ENCODE measurements at places on chromosomes 5 and 9. TPM values are rescaled to one million over a fixed set of nuclear protein-coding genes. Genes with fewer than 3 reads are reported as not detected.

DNA sequence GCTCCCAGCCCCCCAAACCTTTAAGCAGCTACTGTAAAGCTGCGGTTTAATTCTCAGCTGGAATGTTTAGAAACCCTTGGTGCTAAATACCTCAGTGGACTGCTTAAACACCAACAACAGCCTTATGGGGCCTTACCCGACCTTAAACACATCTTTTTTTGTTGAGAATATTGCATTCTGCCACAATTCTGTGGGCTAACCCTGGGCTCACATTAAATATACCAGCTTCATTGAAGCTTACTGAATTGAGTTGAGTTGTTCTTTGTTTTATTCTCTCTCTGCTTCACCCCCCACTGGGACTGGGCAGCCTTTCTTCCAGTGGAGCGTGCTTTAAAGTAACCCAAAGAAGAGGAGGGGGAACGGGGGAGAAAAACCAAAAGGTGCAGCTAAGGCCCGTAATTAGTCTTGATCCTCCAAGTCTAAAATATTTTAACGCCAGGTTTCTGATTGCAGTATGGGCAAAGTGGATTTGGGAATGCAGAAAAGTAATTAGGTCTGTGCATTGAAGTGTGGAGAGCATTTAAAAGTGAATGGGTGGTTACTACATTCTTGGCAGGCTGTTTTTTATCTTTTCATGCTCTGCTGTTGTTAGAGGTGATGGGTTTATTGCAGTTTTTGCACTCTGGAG is 281.2 kb downstream of the NR2F1-AS1 start:
- DNase-seq, result no peak

DNA sequence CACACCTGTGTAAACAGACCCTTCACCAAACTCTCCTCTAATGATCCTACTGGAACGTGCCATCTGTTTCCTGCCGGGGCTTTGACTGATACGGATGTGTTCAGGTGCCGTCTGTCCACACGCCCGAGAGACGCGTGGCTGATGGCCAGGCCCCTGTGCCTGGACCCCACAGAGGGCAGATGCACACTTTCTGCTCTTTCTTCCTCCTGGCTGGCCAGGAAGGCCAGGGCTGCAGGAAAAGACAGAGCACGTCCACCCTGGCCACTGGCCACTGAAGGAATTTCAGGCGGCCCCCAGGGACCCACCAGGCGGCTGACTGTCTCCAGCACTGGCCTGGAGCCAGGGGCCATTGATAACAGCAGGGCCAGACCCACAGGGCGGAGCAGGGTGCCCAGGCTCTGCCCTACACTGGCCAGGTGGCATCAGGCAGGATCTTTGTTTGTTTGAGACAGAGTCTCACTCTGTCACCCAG is 3.6 kb upstream of the ENG start:
- no peak for DNase-seq

The PDE8B gene
- 29.4 TPM for total RNA-seq

DNA sequence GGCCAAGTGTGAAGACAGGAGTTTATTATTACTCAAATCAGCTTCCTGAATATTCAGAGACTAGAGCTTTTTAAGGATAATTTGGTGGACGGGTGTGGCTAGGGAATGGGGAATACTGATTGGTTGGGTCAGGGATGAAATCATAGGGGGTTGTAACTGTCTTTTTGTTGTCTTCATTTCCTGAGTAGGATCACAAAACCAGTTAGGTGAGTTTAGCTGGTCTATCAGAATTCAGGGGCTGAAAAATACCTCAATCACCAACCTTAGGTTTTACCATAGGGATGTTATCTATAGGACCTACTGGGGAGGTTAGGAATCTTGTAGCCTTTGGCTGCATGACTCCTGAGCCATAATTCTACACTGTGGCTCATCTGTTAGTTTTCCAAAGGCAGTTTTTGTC is 235.8 kb downstream of the YTHDC2 start:
- DNase-seq, result no peak

GRCh38 chr9:112795921-112796320 is 45.4 kb downstream of the SNX30 start:
- no peak for DNase-seq

The GFI1B gene
- total RNA-seq, result 1.3 TPM

The DPM2 gene
- total RNA-seq, result 36.6 TPM

The FOXD4L5 gene
- not detected for total RNA-seq

The SLC25A46 gene
- total RNA-seq, result 46.1 TPM

GRCh38 chr9:131528186-131528585 is 2.9 kb downstream of the UCK1 start:
- DNase-seq, result no peak

DNA sequence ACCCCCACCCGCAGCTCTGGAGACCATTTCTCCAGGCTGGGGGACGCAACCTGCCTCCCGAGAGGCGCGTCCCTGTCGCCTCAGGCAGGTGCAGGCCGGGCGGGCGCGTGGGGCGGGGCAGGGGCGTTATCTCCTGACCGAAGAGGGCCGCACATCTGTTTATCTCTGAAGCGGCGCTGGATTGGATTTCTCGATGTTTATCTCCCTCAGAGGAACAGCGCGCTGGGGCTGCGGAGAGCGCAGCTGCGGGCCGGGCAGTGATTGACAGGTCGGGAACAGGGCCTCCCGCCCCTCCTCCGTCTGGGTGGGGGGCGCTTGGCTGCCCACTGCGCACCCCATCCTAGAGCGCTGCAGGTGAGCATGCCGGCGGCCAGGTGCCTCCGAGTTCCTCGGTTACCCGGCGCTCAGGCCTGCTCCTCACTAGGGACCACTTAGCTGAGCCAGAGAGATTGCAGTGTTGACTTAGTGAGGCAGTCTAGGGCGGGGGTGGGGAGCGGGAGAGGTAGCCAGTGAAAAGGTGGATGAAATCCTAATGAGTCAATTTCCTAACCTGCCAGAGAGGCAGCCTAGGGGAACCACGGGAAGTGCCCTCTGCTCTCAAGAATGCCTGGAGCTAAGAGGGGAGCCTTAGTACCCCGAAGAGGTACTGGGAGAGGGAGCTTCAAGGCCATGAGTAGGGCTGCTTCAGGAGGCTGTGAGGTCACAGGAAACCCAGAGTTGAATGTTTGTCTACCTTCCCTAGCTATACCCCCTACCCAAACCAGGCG is 39.6 kb upstream of the TIFAB start:
- DNase-seq, result no peak

The LPAR1 gene
- 16.7 TPM for total RNA-seq

- peak; percentile 79 for DNase-seq
Observed at GRCh38 chr5:124662181-124662781, 84.2 kb downstream of the ZNF608 start.

The PCDHA1 gene
- 0.06 TPM for total RNA-seq

- no peak for DNase-seq
Observed at GRCh38 chr5:62065050-62065449, 241.0 kb upstream of the KIF2A start.

DNA sequence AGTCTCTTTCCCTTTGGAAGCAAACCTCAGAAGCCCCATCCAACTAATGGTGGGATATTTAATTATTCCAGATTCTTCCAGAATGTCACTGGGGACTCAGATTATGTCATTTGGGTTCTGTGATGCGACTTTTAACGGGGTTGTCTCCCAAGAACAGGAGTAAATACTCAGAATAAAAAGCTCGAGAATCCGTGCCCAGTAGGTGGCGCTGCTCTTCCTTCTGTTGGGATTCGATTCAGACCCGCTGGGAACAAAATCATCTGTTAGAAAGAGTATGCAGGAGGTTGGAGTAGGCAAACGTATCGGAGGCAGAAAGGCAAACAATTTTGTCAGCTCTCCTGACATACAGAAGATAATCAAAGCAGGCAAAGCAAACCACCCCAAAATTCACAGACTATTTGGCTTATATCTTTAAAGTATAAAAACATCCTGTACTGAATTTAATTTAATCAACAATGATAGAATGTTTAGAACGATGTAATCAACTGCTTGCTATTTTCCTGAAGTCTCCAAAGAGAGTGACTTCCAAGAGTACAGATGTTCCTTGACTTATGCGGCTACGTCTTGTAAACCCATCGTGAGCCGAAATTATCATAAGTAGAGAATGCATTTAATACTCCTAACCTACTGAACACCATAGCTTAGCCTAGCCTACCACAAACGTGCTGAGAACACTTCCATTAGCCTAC is 169.8 kb upstream of the RAI14 start:
- peak; percentile 86 for DNase-seq

The CKMT2 gene
- total RNA-seq, result 61.7 TPM

DNA sequence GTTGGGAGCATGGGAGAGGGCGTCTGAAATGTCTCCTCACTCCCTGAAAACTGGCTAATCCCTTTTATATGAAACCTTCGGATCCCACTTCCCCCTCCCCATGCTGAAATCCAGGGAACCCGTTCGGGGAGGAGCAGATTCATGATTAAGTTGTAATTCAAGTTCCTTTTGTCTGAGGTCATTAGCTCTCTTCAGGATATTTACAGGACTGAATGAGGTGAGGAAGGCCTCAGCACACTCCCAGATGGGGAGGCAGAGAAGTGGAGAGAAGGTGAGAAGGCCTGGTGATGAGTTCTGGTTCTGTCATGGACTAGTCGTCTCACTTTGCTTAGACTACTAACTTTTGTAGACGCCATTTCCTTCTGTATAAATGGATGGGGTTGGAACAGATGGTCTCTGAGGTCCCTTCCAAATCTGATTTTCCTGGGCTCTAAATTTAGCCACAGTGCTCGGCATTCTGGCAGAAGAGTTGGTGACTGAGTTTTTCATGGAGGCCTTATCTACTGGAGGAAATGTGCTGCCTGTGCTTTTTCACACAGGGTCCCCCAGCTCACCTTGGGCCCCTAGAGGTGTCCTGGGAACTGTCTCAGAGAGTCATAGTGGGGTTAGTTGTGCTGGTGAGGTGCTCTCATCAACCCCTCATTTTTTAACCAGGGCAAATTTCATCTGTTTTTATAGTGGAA is 62.3 kb downstream of the PRDM6 start:
- no peak for DNase-seq

- DNase-seq, result no peak
Observed at GRCh38 chr9:114371973-114372917, 15.5 kb downstream of the AKNA start.

DNA sequence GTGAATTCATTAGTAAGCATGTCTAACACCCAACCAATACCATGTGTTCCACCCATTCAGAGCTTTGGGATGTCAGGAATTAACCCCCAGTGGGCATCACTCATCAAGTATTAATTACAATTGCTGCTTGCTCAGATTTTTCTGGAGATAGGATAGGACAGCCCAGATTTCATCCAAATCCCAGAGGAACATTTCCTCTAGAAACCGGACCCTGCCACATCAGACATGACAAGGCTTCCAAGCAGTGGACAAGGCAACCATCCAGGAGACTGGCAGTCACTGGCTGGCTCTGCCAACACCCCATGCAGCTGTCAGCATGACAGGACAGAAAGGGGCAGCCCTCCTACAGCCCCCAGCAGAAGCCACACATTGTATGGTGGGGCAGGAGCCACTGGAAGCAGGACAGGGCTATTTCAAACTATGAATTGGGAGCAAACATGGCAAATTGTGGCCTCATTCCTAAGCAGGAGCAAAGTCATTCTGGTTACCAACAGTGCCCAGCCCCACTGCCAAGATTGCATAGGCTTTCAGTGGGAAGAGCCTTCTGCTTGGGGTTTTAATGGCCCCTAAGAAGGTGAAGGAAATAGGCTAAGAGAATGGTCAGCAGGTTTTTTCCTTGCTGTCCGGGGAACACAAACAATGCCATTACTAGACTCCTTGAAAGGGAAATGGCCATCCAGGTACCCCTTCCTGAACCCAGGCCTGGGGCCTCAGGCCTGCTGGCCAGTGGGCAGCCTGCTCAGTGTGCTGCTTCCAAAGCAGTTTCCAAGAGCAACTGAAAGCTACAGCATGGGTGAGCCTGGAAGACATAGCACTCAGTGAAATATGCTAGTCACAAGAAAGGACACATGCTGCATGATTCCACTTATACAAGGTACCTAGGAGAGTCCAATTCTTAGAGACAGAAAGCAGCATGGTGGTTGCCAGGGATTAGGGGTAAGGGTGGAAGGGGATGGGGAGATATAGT is 294.7 kb upstream of the SLC30A5 start:
- no peak for DNase-seq

- no peak for DNase-seq
Observed at GRCh38 chr5:132473668-132474067, 16.9 kb downstream of the IRF1 start.

- no peak for DNase-seq
Observed at GRCh38 chr5:71697967-71698366, 21.1 kb upstream of the CARTPT start.

DNA sequence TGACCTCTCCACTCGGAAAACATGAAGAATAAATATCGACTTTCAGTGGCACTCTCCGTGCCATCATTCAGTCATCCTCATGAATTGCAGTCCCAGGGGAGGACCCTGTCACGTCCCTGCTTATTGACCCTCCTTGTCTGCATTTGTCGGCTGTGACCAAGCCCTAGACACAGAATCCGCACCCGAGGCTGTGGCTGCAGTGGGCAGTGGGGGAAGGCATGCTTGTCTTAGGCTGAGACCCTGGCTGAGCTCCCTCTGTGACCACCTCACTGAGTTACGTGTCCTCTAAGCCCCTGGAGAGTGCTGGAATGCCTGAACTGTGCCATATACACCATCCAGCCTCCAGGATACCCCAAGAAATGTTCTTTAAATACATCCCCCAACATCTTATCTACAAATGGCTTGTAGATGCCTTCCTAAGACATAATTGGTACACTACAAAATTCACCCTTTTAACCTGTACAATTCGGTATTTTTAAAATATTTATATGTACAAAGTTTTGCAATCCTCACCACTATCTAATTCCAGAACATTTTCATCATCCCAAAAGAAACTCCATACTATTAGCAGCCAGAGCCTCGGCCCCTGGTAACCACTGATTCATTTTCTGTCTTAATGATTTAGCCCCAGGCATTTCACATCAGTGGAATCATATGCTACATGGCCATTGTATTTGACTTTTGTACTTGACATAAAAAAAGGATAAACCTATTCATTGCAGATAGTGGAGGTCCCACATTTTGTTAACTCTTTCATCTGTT is 80.8 kb upstream of the ICE1 start:
- DNase-seq, result no peak

The CD180 gene
- 1.6 TPM for total RNA-seq

- DNase-seq, result no peak
Observed at GRCh38 chr5:172194985-172195774, 1.2 kb downstream of the EFCAB9 start.

DNA sequence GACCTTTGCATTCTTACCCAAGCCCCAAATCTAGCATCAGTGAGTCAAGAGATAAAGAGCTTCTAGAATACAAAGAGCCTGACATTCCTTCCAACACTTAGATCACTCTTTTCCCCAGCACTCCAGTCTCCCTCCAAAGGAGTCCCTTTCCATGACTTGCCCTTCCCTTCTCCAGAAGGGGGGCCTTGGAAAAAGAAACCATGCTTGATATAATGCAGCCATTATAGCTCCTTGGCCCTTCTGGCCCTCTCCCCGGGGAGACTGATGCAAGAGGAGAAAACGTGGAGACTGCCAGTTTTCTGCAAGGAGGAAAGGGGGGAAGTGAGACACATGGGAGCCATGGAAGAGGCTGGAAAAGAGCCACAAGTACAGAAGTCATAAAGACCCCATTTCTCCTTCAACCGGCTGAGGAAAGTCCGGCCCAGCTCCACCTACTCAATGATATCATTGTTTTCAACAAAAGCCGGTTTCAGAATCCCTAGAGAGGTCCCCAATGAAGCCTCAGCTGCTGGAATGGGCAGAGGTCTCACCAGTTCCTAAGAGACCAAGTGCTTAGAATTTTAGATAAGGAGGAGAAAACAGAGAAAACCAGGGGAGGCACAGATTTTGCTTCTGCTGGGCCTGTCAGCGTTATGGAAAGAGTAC is 29.0 kb downstream of the ADAM19 start:
- no peak for DNase-seq

- peak; percentile 85 for DNase-seq
Observed at GRCh38 chr9:97307091-97307490, 368 bp upstream of the CCDC180 start.

The GRXCR2 gene
- not detected for total RNA-seq

GRCh38 chr5:171365351-171365750 is 22.3 kb upstream of the NPM1 start:
- no peak for DNase-seq

The CARD6 gene
- 21.9 TPM for total RNA-seq

The LCN10 gene
- total RNA-seq, result 11.4 TPM

Measured in mucosa of gallbladder (tissue), 1 donor.